SW480 (cell line): ENCODE measurements at places on chromosomes 5 and 9.

DNA sequence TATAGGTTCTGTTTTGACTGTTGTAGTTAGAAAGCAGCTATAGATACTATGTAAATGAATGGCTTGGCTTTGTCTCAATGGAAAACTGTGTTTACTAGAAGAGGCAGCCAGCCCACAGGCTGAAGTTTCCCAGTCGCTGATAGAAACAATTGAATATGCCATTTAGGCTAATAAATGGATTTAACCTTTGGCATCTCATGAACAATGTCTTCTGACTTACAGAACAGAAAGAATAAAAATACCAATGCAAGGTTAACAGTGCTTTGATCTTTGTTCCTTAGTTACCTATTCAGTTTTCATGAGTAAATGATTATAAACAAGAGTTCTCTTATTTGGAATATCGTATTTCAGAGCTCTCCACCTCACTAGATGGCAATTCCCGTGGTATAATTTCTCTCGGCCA lies 120.6 kb downstream of the PAM start:
- peak; percentile 43 for DNase-seq

DNA sequence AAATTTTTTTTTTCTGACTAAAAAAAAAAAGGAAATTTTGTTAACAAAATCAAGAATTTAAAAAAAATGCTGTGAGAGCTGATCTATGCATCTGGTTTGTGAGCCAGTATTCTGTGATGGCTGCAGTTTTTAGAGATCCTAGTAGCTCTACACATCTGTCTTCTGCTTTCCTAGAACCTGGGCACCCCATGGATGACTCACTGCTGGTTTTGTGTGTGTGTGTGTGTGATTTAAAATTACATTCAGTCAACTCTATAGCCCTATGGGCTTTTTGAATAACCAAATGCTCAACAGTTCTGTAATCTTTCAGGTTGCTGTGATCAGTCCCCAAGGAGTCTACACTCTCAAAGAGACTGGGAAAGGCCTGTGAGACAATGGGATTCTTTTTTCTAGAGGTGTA lies 2.5 kb upstream of the PSMD5 start:
- no peak for DNase-seq

- DNase-seq, result no peak
Observed at GRCh38 chr9:113895526-113895925, 19.4 kb downstream of the ZNF618 start.

- no peak for DNase-seq
Observed at GRCh38 chr5:137268646-137269045, 230.5 kb downstream of the SPOCK1 start.

- DNase-seq, result no peak
Observed at GRCh38 chr9:3888497-3888858, 362.7 kb upstream of the RFX3 start.

DNA sequence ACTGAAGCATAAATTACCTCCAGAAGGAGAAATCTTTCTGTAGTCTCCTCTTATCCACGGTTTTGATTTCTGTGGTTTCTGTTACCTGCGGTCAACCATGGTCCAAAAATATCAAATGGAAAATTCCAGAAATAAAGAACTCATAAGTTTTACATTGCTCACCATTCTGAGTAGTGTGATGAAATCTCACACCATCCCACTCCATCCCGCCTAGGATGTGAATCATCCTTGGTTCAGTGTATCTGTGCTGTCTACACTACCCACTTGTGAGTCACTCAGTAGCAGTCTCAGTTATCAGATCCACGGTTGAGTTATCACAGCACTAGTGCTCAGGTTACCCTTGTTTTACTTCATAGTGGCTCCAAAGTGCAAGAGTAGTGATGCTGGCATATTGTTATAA lies 371.2 kb downstream of the NFIB start:
- DNase-seq, result peak; percentile 46

DNA sequence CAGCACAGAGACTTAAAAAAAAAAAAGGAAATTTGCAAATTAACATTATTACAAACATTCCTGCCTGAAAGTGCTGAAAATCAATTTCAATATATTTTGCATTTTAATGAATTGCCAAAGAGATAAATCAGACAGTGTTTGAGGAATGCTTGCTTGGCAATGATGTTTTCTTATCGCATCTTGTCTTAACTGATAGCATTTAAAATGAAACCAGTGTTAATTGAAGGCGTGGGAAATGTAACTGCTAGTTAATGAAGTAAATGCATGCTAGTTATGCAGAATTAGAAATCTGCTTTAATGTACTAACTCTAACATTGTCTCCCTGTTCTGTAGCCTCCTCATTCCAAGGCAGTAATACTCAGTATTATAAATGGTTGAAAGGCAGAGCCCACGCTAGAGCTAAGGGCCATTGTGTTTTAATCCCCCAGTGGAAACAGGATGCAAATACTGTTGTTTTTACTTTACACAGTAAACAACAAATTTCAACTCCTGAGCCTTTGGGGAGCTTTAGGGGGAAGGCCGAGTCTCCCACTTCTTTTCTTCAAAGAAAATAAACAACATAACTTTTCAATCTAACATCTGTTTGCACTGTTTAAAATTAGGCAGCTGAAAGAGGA lies 586.9 kb downstream of the TLE4 start:
- no peak for DNase-seq

DNA sequence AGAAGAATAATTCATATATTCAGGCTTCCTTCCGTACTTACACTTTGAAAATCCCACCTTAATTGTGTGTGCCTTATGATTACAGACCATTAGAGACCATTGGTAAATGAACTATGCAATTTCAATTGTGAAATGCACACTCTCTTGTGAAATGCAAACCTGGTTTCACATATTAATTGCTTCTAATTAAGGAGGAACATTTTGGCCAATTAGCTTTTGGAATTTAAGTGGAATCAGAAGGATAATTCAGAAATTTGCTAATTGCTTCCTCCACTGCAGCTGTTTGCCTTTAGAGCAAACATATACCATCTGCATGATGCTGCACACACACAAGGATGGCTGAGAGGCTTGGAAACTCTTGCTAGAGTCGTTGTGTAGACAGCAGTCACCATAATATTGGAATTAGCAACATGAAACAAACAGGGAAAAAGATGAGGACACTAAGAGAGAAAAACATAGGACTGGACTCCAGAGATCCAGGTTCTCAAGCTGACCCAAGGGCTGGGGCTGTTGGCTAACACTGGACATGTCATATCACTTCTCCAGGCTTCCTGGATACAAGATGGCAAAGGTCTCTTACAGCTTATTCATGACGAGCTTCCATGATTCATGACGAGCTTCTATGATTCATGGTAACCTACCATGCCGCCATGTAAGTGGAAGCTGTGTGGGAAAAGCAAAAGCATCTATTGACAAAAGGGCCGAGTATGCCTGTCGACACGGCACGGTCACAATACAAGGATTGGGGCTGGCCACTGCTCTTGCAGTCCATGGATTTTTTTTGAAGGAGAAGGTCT lies 78.0 kb downstream of the PTCH1 start:
- no peak for DNase-seq

DNA sequence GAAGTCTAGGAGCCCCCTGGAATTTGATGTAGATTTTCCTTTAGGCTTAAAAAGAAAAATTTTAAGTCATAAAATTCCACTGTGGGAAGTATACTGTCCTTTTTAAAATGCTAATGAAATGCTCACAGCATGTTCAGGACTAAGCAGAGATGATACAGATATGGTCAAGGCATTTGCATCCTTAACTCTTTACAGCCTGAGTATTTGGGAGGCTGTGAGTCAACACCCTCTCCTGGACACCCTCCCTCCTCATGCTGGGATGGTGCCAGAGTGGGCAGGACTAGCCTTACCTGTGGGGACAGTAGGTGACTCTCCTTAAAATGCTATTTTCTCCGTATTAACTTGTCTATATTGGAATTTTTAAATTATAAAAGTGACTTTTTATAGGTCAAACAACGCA lies 197.4 kb upstream of the ELL2 start:
- no peak for DNase-seq
